ENCODE measurements at places on chromosomes 13 and 19.

DNA sequence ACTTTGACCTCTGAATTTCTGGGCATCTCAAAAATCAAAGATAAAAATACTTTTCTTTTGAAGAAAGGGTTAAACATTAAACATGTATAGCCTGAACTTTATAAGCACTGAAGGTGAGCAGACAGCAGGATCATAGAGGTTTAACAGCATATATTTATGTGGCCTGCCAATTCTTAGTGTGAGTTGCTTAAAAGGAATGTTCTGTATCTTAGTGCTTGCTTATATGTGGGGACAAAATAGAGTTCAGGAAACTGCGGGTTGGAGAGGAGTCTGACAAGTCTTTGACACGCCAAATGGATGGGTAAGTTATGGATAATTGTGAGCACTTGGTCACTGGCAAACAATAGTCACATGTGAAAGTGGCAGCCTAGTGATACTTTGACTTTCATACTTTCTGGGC, 1419.4 kb upstream of the SPRY2 start:
- DNase-seq, result no peak

DNA sequence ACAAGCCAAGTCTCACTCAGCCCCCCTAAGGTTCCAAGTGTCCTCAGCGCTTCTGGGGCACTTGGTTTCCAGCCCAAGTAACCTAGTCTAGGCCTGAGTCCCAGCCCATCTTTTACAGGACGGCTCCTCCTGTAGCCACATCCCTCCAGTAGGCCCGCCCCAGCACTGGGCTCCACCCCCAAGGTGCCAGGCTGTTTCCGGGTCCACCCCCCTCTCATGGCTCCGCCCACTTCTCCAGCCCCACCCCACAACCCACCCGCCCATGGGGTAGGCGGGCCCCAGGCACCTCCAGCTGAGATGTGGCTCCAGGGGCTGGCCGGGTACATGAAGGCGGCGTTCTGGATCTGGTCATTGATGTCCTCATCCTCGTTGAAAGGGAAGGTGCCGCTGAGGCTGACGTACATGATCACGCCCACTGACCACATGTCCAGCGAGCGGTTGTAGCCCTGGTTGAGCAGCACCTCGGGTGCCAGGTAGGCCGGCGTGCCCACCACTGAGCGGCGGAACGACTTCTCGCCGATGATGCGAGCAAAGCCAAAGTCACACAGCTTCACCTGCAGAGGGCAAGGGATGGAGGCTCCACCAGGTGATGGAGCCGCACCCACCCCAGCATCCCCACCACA, 17.2 kb upstream of the DACT3 start:
- no peak for DNase-seq

DNA sequence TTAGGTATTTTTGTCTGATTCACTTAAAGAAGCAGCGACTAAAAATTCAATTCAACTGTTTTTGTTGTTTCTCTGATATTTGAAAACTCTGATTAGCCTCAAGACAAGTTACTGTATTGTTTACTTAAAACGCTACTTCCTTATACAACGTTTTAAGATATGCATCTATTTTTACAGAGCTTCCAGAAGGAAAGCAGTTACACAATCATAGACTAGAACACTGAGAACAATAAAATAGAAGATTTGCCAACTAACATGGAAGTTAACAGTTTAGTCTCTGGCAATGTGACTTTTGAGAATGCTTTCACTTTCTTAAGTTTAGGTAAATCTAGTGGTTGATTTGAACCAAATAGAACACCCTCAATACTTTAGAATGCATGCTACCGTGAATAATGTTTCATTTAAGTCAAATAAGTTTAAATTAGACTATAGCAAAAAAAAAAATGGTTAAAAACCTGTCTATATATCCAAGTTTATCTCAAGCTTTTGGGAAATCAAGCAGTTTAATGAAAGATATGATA, 614.8 kb downstream of the DACH1 start:
- no peak for DNase-seq

- DNase-seq, result peak; percentile 20
Measured at GRCh38 chr13:85068231-85068630, 731.0 kb downstream of the SLITRK6 start.

DNA sequence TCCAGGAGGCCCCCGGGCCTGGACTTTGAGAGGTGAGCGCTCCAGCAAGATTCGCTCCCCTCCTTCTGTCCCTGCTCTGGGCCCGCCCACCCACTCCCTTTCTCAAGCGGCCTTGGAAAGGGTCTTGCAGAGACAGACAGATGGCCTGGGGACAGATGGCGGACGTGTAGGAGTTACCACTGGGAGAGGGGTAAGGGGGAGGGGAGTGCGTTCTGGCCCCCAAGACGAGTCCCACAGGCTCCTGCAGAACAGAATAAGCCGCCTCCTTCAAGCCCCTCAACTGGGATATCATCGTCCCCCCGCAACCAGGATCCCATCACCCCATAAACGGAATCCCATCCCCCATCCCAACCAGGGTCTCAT, 3.6 kb upstream of the TNFAIP8L1 start:
- no peak for DNase-seq

DNA sequence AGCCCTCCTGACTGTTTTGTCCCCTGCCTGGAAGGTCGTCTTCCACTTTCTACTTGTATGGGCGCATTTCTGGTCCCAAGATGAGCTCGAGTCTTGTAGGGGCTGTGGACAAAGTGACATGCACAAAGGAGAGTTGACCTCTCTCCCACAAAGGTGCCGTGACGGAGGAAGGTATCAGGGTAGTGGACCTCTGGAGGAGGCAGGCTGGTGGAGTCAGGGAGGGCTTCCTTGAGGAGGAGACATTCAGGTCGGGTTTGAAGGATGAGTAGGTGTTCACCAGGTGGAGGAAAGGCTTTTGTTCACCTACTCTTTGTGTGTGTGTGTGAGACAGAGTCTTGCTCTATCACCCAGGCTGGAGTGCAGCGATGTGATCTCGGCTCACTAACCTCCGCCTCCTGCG, 1.7 kb downstream of the CYTH2 start:
- DNase-seq, result no peak

GRCh38 chr19:40810160-40810559, 11.2 kb downstream of the EGLN2 start:
- no peak for DNase-seq

DNA sequence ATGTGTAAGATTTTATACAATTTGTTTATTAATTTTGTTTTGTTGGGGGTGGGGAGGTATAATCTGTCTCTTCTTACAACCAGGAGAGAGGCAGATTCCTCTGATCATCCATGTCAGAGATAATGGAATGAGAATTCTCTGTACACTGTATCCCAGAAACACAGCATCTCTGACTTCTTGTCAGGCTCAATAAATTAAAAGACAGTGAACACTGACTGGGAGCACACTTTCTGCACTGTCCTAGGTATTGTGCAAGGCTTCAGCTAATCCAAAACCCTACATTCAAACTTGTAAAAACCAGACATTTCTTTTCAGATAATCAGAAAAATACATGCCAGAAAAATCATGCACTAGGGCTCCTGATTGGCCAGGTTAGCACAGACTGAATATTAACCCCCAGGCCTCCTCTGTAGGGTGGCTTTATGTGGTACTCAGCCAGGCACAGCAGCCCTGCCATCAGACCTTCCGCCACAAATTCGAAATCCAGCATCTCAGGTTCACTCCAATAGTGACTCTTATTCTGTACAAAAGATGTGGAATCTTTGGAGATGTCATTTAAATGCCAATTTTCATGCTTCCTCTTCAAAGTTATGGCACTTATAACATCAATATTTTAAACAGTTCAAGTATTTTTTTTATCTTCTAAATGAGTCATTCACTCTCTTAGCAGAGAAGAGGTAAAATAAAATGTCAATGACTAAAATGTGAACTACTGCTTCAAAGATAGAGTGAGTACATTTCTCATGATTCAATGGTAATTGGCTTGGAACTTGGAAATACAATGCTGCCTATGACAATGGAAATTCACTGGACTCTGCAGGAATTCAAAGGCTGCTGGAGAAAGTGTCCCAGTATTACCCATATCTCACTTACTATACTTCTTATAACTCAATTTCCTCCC, 211.5 kb downstream of the KLF12 start:
- no peak for DNase-seq

DNA sequence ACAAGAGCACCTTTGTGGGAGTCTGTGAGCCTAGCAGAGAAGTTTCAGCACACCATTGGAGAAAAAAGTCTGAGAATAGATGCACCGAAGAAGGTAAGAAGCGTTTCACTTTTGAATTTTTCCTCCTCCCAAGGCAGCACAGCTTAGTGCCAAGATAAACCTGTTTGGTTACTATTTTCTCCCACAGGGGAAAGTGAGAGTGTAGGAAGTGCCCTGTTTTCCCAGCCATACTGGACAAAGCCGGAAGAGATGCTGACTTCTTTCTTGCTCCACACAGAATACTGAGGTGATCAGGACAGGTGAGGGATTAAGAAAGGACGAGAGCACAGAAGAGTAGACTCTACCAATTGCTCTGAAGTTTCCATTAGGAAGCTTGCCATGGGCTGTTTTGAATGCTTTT, 1011.0 kb upstream of the MIR17HG start:
- DNase-seq, result no peak

DNA sequence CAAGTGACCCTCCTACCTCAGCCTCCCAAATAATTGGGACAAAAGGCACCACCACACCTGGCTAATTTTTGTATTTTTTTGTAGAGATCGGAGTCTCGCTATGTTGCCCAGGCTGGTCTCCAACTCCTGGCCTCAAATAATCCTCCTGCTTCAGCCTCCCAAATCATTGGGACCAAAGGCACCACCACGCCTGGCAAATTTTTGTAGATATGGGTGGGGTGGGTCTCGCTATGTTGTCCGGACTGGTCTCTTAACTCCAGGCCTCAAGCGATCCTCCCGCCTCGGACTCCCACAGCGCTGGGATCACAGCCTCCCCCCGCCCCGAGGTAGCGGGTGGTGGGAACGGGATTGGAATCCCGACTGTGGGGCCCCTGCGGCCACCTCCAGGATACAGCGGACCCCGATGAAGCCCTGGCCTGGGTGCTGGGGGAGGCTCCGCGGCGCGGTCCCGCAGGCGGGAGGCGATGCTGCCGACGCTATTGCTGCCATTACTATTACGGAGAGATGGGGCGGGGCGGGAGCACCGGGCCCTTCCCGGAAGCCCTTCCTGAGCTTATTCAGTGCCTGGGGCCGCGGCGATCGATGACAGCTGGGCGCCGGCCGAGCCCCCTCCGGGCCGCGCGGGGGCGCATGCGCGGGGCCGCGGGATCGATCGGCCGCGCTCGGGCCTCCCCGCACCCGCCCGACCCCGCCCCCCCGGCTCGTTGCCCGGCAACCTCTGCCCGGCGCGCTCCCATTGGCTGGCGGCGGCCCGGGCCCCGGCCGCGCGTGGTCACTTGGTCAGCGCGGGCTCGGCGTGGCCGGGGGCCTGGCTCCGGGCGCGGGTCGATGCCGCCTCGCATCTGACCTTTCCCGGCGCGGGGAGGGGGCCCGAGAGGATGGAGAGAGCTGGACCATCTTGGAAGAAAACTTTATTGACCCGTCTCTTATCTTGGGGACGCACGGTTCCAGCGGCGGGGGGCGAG, 27.9 kb upstream of the ONECUT3 start:
- peak; percentile 72 for DNase-seq

DNA sequence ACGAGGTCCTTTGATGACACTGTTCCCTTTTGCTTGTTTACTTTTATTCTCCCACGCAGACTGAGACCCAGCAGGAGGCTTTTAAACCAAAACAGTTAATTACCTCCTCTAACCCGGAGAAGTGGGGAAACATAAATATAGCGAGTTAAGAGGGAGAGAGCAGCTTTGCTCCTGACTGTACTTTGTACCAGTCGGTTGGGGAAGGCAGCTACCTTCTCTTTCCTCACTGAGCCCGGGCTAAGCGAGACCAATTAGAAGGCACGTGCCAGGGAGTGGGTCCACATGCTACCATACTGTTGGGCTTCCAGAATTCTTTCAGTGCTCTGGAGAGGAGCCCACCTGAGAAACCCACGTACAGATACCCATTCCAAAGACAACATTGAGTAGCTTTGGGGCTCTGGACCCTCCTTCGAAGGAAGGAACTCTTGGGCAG, 124.2 kb downstream of the ZIC5 start:
- DNase-seq, result peak; percentile 97

DNA sequence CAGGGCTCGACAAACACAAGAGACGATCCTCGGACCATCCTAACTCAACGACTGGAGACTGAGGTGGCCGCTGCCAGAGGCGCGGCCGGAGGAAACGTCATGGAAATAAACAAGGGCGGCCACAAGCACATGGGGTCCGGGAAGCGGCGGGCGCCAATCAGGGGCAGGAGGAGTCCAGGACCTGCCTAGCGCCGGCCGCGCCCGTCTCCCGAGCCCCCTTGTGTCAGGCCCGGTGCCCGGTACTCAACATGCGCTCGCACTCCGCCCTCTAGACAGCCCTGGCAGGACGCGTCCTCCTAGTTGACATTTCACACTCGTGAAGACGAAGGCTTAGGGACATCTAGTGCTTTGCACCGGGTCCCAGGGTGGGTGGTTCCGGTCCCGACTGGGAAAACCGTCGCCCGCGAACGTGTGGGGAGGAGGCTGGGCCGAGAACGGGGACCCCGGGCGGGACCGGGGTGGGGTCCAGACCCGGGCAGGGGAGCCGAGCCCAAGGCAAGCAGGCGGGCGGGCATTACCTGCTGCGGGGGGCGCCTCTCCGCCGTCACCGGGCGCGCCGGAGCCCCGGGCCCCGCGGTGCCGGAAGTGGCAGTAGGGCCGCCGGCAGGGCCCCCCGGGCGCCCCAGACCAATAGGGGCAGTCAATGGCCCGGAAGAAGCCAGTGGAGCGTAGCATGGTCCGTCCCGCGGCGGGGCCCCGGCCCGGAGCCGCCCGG, 442 bp downstream of the REXO1 start:
- peak; percentile 40 for DNase-seq

GRCh38 chr13:73556902-73557301, 498.1 kb downstream of the KLF5 start:
- no peak for DNase-seq

- DNase-seq, result no peak
Measured at GRCh38 chr13:97387890-97388289, 46.1 kb upstream of the RAP2A start.

DNA sequence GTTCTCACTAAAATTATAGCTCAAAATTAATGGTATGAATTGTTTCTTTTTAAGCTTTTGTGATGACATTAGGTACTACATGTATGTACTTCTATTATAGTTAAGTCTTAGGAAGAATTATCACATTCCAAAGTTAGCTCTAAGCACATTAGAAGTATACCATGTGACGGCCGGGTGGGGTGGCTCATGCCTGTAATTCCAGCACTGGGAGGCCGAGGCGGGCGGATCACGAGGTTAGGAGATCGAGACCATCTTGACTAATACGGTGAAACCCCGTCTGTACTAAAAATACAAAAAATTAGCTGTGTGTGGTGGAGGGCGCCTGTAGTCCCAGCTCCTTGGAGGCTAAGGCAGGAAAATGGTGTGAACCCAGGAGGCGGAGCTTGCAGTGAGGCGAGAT, 1265.1 kb upstream of the SPRY2 start:
- DNase-seq, result no peak

GRCh38 chr13:48000559-48001113, 437 bp downstream of the SUCLA2 start:
- DNase-seq, result no peak

All from NCI-H1417 (cell line).